ENCODE measurements at places on chromosomes 12 and 14. TPM values are rescaled to one million over a fixed set of nuclear protein-coding genes. Genes with fewer than 3 reads are reported as not detected.

The CCDC196 gene
- not detected for total RNA-seq

The TEX52 gene
- not detected for total RNA-seq

The SYT1 gene
- total RNA-seq, result 34.7 TPM

The TEAD4 gene
- total RNA-seq, result 96.8 TPM

The RPS6KL1 gene
- 10.6 TPM for total RNA-seq

The RASSF8 gene
- 40.2 TPM for total RNA-seq

The CMKLR1 gene
- 1.4 TPM for total RNA-seq

The ADAMTS20 gene
- total RNA-seq, result 6.0 TPM

The C1S gene
- total RNA-seq, result 6.2 TPM

The STYK1 gene
- 1.9 TPM for total RNA-seq

The CCDC175 gene
- total RNA-seq, result 0.16 TPM

GRCh38 chr14:68871392-68871791 is 78.5 kb upstream of the ZFP36L1 start:
- DNase-seq, result no peak

GRCh38 chr12:103677905-103678304 is 90.8 kb downstream of the STAB2 start:
- DNase-seq, result no peak

DNA sequence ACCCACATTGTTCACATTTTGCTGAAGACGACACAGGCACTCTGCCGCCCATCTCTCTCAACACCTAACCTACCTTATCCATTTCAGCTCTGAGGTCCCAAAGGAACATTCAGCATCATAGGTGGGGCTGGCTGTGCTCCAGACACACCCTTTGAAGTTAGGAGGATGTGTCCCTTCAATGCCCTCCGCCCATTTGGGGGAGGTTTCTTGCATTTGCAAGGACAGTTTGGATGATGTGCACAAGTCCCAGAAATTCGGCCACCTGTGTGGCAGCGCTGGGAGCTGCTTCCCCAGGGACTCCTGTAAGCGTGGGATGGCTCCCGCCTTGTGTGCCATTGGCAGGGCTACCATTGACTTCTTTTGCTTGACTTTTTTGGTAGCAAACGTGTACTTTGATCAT is 113.8 kb downstream of the RIMBP2 start:
- no peak for DNase-seq

GRCh38 chr12:93526786-93527428 is 45.6 kb upstream of the SOCS2 start:
- no peak for DNase-seq

DNA sequence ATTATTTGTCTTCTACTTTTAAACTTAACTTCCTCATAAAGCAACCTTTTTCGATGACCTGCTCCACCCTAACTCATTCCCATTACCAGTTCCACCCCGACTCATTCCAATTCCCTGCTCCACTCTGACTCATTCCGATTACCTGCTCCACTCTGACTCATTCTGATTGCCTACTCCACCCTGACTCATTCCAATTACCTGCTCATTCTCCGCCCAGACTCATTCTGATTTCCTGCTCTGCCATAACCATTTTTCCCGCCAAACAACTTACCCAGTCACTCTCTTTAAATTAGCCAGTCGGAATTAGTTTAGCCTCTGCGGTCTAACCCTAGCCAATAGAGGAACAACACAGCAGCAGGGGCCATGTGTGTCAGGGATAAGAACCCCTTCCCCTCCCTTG is 249.1 kb downstream of the DPY19L2 start:
- no peak for DNase-seq

DNA sequence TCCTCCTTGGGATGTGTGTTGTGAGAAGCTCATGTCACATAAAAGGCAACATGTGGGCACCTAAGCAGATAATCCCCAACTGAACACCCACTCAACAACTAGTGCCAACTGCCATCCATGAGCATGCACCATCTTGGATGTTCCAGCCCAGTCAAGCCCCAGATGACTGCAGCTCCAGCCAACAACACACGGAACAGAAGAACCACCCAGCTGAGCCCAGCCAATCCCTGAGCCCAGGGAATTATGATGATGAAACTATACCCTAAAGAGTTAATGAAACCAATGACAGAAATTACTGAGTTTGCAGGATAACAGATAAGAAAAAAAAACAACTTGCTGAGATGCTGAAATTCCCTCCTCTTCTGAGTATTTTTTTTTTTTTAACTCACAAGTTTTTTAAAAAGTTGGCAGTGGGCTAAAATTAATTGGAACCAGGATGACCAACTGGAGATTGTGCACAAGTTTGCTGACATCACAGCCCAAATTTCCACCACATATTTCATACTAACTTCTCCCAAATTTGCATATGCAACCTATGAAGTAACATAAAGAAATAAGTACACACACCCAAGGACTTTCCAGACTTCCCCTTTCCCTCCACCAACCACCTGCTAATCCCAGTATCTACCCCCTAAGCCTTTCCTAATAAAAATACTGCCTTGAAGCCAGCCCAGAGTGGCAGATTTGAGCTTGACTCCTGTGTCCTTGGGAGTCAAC is 124.5 kb downstream of the KSR2 start:
- no peak for DNase-seq

DNA sequence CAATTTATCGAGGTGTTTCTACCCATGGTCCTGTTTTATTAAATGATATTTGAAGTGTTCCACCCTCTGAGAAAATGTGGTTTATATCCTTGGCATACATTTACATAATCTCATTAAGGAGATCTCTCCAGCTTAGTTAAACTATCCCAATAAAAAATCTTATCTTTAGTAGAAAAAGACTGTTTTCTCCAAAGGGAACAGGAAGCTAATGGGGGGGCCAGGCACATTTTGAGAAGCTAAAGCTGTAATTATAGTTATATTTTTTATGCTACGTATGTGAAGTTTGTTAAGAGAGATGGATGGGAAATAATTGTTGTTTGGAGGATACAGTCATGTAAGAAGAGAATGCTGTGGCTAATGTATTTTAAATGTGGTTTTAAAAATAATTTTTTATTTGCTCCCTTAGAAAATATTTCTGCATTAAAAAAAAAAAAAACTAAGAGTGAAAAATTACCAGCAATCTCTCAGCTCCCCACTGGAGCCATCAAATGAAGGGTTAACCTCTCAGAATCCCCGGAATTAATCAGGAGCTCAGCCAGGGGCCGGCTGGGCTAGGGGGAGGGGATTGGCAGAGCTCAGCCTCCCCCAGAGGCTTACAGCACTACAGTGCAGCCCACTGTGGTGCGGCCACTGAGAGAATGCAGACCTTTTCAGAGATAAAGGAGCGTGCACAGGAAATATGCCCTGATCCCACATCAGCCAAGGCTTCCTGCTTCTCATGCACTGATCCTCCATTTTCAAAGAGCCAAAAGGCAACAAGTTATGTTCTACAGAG is 185.8 kb downstream of the EGLN3 start:
- peak; percentile 65 for DNase-seq

DNA sequence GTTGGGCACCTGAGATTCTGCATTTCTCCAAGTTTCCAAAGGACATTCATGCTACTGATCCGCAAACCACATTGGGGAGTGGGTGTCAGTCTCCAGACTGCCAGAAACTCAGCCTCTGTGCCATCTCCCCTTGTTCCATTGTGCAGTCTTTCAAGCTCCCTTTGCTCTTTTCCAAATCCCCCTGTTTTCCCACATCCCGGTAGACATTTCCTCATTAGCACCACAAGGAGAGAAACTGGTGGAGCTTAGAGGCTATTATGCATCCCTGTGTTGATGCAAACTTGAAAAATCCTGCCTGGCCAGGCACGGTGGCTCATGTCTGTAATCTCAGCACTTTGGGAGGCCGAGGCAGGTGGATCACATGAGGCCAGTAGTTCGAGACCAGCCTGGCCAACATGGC is 10.7 kb downstream of the CCDC63 start:
- DNase-seq, result no peak

DNA sequence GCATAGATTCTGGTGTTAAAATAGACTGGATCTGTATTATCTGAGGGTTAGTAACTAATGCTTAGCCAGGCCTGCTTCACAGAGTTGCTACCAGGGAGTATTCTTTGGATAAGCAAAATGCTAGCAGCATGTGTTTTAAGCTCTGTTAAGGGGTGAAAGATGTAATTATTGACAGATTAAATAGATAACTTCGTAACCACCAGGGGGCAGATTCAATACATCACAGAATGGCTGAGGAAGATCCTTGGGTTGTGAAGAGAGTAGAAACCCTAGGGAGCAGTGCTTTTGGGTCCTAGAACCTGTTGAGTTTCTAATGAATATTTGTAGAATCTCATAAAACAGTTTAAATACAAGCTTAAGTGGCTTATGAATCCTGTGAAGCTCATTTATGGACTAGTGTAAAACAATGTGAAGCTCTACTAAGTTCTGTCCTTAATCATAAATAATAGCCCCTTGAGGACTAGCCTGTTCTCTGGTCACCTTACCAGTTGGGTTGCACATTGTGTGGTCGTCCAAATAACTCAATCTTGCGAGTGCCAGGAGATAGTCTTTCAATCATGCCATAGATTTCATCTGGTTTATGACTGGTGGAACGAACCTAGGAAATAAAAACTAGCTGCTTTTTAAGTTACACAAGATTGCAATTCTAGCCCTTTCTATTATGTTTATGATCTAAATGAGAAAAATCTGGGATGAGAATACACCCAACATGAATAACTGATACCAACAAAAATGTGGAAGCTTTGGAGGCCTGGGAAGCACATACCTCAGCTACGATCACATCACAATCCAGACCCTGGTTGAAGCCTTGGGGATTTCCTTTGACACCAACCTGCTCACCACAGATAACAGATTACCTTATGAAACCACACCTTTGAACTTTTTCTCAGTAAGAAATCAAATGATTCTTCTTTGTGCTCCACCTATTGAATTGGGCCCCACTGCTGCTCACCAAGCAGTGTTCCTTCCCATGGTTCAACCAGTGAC is 12.3 kb downstream of the METTL3 start:
- no peak for DNase-seq

DNA sequence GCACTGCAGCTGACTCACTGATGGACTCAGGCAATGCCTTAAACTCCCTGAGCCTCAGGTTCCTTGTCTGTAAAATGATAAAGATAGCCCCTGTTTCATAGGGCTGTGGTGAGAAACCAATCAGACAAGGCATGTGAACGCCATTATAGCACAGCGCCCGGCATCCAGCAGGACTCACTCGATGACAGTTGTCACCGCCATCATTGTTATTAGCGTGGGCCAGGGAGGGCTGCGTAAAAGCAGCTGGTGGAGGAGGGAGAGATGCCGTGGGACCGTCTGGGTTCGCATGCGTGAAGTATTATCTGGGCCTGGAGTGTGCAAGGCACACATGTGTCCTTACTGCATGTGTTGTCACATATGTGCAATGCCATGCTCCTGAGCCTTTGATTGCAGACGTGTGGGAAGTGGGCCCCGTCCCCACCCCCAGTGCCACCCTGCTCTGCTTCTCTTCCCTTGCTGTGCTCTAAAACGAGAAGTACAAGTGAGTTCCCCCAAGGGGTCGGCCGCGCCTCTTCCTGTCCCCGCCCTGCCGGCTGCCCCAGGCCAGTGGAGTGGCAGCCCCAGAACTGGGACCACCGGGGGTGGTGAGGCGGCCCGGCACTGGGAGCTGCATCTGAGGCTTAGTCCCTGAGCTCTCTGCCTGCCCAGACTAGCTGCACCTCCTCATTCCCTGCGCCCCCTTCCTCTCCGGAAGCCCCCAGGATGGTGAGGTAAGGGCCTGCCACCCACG is at the start of gene PTPN6:
PTPN6 (plus strand) TSS at position 546 of the 730 bp plus-strand sequence; CDS start at position 703, 157 bp downstream.
- DNase-seq, result no peak

GRCh38 chr12:2336409-2336829 is 283.6 kb downstream of the CACNA1C start:
- DNase-seq, result no peak

- DNase-seq, result no peak
Measured at GRCh38 chr12:46442738-46443137, 70.2 kb upstream of the SLC38A2 start.

DNA sequence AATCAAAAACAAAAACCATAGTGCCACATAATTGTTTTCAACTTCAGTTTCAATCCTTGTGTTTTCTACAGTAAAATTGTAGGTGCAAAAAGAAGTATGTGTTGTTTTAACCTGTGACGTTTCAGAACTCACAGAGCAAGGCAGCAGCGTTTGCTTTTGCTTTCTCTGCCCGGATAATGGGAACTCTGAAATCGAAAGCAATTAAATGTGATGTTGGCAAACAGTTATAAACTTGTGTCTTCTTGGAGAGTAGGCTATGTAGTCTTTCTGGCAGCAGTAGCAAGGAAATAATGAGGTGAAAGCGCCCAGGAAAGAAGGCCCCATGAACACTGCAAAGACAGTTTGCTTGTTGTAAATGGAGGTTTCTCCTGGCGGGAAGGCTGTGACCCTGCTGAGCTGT is 39.1 kb downstream of the FNTB start:
- DNase-seq, result no peak

- no peak for DNase-seq
Measured at GRCh38 chr12:6124411-6125309, at the start of gene VWF. Gene VWF (minus strand): TSS chr12:6124670. CDS start chr12:6123196, 1,474 bp downstream.

GRCh38 chr12:103913100-103913499 is 17.1 kb upstream of the HSP90B1 start:
- DNase-seq, result no peak

DNA sequence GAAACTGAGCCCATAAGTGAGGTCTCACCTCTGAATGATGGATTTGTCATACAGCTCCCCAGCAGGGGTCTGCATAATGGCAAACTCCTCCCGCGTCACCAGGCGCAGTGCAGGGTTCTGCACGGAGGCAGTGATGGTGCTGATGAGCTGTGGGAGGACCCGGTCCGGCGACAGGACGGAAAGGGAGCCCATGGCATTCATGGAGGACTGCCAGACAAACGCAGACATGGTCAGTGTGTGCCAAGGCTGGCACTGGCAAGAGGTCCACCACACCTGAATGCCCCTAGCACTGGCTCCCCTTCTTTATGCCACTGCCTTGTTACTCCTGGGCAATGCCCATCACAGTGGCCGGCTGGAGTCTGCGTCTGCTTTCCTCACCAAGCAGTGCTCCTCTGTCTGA is 32.7 kb downstream of the GCN1 start:
- no peak for DNase-seq

DNA sequence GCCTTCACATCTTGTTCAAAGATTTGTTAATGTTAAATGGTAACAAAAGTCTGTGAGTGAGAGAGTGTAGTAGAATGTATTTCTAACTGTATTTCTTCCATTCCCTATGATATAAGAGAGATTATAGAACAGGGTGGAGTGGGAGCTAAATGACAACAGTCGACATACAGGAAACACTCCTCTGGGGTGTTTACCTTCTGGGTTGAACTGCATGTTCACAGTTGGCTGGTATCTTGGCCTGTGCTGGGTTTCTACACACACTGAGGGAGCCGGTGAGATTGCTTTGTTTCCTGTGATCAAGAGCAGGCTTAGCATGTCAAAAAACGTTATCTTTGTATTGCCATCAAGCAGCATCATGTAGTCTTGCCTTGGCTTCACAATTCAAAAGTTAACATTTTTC is 274.3 kb upstream of the FAR2 start:
- no peak for DNase-seq

- no peak for DNase-seq
Measured at GRCh38 chr12:77013091-77013490, 52.3 kb downstream of the E2F7 start.

- no peak for DNase-seq
Measured at GRCh38 chr14:71574976-71575375, 357.3 kb upstream of the RGS6 start.

GRCh38 chr12:6606331-6607131 is 648 bp downstream of the CHD4 start:
- peak; percentile 44 for DNase-seq

- DNase-seq, result no peak
Measured at GRCh38 chr12:28807535-28807934, 341.5 kb upstream of the FAR2 start.
